Stimulated activated CD4-positive, alpha-beta T cell treated with anti-CD3 and anti-CD28 coated beads, Interleukin-1b, Interleukin-23, amount 100 ng/mL, for 1 hour (primary cell): ENCODE measurements at places on chromosomes 7 and 10.

DNA sequence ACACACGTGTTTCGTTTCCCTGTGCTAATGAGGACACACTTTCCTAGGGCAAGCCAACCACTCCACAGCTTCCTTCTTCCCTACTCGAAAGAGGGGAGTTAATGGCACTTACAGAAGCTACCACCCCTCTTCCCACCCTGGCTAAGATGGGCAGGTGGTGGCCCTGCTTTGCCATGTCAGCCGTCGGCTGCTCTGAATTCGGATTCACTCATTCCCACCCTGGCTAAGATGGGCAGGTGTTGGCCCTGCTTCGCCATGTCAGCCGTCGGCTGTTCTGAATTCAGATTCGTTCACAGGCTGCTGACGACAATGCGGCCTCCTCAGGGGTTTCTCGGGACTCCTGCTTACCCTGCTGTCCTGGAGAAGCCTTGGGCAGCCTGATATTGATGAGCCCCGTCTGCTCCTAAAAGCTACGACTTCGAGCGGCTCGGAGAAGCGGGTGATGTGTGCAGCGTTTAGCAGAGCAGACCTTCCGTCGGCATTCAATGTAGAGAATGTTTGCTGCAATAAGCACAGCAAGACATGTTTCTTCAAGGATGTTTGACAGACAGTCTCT is 56.2 kb upstream of the PPP2R2D start:
- DNase-seq, result no peak

DNA sequence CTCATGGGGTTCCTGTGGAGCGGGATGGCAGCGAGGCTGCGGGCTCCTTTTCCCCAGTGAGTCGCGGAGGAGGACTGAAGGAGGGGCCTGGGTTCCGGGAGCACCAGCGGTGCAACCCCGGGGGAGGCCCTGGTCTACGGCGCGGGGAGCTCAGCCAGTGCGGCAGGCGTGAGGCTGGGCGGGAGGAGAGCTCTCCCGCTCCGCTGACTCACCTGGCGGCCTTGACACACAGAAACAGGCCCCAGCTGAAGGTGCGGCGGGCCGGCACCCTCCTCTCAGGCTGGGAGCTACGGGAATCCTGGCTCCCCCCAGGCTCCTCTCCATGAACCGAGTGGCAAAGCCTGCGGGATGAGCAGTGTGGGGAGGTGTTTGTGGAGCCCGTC is 6.8 kb upstream of the NOM1 start:
- DNase-seq, result no peak

DNA sequence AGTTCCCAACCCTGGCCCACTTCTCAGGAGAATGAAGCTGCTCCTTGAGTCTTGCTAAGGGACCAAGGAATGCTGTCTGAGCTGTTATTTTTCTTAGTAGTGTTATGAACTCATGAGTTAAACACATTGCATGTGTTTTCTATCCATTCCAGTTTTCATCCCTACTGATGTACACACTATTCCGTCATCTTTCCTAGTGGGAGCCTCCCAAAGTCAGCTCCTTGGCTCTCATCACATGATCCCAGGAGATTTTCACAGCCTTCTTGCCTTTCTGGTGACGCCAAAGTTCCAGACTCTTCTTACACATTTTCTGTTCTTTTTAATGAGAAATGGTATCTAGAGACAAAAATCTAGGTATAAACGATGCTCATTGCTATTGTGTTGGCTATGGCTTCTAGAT is 8.4 kb upstream of the C10orf71 start:
- DNase-seq, result no peak

DNA sequence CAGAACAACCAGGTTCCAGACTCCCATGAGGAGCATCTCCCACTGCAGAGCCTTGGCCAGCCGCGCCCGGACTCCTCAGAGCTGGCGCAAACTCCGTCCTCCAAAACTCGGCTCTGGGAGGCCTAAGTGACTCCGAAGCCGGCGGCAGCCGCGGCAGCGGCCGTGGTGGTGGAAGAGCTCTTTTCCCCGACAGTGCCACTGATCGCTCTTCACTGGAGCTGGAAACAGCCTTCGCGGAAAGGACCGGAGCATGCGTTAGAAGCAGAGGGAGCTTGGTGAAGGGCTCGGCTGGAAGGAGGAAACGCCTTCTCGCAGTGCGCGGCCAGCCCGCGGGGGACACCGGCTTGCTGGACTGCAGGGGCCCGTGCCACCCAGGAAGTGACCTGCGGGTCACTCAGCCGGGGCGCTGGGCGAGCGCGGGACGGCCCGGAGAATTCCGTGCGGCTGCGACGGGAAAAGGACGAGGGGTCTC is 5.0 kb upstream of the HOXA13 start:
- DNase-seq, result no peak

GRCh38 chr7:4682621-4683042 is 537 bp downstream of the FOXK1 start:
- DNase-seq, result no peak

- no peak for DNase-seq
Observed at GRCh38 chr10:33901166-33901565, 566.7 kb upstream of the NRP1 start.
